Mesothelial cell of epicardium (in vitro differentiated cells): ENCODE measurements at places on chromosomes 16 and 17. TPM values are rescaled to one million over a fixed set of nuclear protein-coding genes. Genes with fewer than 3 reads are reported as not detected.
A peak's percentile ranks its signal among the peaks of the same experiment; 100 is the strongest.

DNA sequence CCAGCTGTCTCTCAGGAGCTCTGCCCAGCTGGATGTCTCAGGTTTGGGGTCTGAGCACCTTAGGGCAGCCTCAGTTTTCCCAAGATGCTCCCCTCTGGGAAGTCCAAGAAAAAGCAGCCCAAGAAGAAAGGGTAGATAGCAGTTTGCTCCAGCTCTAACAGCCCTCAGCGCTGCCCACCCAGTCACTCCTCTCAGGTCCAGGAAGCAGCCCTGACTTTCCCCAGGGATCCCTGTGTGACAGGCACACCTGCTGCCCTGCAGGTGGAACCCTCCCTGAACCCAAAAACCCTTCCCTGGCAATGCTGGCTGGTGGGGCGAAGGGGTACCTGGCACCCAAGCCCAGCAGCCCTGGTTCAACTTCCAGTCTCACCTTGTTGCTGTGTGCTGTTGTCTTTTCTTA is 48.1 kb downstream of the BEAN1 start:
- H3K36me3 ChIP-seq = no peaks in the 10 kb centered on the region
- H3K4me1 ChIP-seq = peaks cover 5% of the 10 kb centered on the region
- H3K27me3 ChIP-seq = peaks cover 7% of the 10 kb centered on the region
- DNase-seq = no peak
- no peak overlapping the region for H3K4me3 ChIP-seq
- H3K27ac ChIP-seq = no peak overlapping the region

- no peak overlapping the region for H3K4me3 ChIP-seq
- peaks cover 68% of the 10 kb centered on the region for H3K36me3 ChIP-seq
- DNase-seq = no peak
- H3K4me1 ChIP-seq = no peaks in the 10 kb centered on the region
- H3K27ac ChIP-seq = no peak overlapping the region
Observed at GRCh38 chr17:82820278-82821251, 19.3 kb downstream of the ZNF750 start.

DNA sequence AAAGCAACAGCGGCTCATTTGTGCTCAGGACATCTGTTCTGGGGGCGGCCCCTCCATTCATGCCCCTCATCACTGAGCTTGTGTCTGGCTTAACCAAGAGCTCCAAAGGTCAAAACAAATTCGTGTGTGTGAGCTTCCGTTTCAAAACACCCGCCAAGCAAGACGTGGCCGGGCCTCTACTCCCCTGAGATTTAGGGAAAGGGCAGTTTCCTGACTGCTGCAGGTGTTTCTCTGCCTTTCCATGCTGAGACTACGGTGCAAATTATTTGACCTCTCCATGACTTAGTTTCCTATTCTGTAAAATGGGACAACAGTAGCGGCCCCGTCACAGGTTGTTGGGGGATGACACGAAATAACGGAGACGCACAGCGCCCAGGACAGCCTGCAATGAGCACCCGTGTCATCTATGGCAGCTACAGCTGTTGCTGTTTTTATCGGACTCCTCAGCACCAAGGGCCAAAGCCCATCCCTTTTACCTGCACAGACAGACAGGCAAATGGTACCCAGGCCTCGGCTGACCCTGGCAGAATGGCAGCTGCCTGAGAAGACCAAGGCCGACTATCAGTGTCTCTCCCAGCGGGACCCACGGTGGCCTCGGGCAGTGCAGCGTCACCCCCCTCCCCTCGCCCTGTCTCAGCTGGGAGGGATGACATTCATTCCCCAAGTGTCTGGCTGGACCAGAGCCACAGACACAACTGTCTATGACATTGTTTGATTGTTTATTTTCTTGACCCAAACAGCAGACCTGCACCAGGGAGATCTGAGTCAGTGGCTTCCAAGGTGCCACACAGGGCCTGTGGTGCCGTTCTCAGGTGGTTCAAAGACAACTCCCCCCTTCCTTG is 50.7 kb upstream of the DOC2B start:
- H3K4me1 ChIP-seq = peaks cover 40% of the 10 kb centered on the region
- H3K27me3 ChIP-seq = no peaks in the 10 kb centered on the region
- no peak overlapping the region for H3K27ac ChIP-seq
- H3K4me3 ChIP-seq = no peak overlapping the region
- DNase-seq = no peak

DNA sequence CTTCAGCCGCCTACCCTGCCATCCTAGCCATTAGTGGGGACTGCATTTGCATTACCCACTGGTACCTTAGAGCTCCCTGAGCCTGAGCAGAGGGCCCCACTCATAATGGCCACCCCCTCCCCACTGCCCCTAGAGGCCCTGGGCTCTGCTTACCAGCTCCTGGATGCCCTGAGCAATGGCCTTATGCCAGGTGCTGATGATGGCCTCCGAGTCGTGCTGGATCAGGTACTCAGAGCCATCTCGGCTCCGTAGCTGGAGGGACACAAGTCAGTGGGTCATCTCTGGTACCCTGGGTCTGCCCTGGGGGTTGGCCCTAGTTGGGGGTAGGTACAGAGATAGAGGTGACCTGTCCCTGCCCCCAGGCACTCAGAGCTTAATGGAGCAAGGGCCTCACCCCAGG is 34.9 kb downstream of the ARHGAP27 start:
- H3K4me3 ChIP-seq = no peak overlapping the region
- H3K27me3 ChIP-seq = peaks cover 4% of the 10 kb centered on the region
- DNase-seq = no peak
- peaks cover 6% of the 10 kb centered on the region for H3K36me3 ChIP-seq
- H3K27ac ChIP-seq = no peak overlapping the region

DNA sequence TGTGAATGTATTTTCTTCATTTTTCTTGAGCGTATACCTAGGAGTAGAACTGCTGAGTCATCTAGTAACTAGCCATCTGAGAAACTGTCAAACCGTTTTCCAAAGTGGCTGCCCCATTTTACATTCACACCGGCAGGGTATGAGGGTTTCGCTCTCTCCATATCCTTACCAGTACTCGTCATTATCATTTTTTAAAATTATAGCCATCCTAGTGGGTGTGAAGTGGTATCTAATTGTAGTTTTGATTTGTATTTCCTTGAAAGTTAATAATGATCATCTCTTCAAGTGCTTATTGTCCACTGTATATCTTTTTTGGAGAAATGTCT is 6.0 kb downstream of the RNF157 start:
- H3K4me1 ChIP-seq = peaks cover 3% of the 10 kb centered on the region
- DNase-seq = no peak
- H3K27me3 ChIP-seq = peaks cover 38% of the 10 kb centered on the region

- H3K27ac ChIP-seq = no peak overlapping the region
- H3K36me3 ChIP-seq = no peaks in the 10 kb centered on the region
- H3K4me3 ChIP-seq = no peak overlapping the region
- no peak for DNase-seq
- H3K27me3 ChIP-seq = peaks cover 17% of the 10 kb centered on the region
Observed at GRCh38 chr16:1099189-1100083, 3.4 kb upstream of the C1QTNF8 start.

ZNF469 gene
- total RNA-seq = 26.8 to 28.7 TPM (median 27.9 TPM) in 3 replicates

NOTUM gene
- total RNA-seq = 5.9 to 8.2 TPM (median 6.5 TPM) in 3 replicates

ERN2 gene
- 0.16 to 0.32 TPM (median 0.31 TPM) in 3 replicates for total RNA-seq

ATP5PD gene
- 153 to 161 TPM (median 153 TPM) in 3 replicates for total RNA-seq

GRCh38 chr16:21625026-21625425 is 25.6 kb downstream of the METTL9 start:
- no peak for DNase-seq
- no peak overlapping the region for H3K27ac ChIP-seq
- peaks cover 52% of the 10 kb centered on the region for H3K36me3 ChIP-seq
- no peaks in the 10 kb centered on the region for H3K27me3 ChIP-seq
- H3K4me1 ChIP-seq = peaks cover 12% of the 10 kb centered on the region
- H3K4me3 ChIP-seq = no peak overlapping the region

NUP88 gene
- total RNA-seq = 61.7 to 67.6 TPM (median 66.3 TPM) in 3 replicates

RNF166 gene
- 20.9 to 22.9 TPM (median 21.4 TPM) in 3 replicates for total RNA-seq

DNA sequence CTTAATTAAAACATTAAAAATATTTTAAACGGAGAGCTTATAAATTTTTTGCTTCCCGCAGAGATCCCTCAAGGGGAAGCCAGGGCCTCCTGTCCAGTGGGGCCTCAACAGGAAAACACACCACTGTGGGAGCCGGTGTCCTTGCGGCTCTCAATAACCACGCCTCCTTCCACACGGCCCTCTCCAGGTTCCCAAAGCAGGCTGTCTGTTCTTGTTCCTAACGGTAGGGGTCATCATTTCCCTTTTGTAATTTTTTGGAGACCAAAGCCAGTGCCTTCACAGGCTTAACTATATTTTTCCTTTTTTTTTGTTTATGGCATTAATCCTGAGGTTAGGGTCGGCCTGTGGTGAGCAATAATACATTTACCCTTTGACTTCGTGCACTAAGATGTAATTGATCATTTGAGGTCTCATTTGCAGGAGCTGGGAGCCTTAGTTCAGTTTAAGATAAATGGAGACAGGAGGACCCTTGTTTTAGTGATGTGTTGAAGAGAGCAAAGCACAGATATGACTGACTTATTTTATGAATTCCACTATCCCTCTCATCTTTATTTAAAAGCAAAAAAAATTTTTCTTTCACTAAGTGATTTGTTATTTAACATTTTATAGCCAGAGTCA is 77.5 kb upstream of the N4BP1 start:
- H3K4me1 ChIP-seq = no peaks in the 10 kb centered on the region
- DNase-seq = peak; percentile 27
- H3K36me3 ChIP-seq = no peaks in the 10 kb centered on the region
- H3K4me3 ChIP-seq = no peak overlapping the region

DNA sequence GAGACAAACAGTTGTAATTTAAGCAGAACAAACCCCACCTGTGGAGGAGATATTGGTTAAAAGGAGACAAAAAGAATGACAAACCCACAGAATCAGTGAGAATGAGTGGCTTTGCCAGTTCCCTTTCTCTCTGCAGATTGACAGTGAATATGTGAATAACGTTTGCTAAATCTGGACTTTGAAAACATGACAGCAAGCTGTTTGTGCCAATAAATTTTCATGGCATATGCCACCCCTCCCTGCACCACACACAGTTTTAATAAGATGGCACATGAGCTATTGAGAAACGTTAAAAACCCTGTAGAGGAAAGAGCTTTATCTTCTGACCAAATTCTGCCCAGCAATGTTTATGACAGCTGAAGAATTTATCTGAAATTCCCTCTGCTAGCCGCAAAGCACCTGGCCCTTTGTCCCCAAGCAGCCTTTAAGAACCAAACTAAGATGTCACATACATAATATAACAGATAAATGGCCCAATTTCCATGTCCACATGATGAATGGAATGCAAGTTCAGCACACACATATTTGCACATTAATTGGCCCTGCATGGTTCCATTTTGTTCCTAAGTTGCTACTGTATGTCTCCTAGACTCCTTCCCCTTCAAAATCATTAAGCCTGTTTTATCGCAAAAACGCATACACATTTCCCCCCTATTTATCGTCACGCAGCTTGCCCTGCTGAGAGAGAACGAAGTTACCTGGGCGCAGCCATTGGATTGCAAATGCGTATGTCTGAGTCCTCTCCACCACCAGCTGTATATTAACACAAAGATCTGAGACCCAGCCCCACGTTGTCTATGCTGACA is 773.5 kb upstream of the EEF2KMT start:
- H3K36me3 ChIP-seq = no peaks in the 10 kb centered on the region
- no peak for DNase-seq
- H3K27me3 ChIP-seq = peaks cover 21% of the 10 kb centered on the region
- H3K4me1 ChIP-seq = no peaks in the 10 kb centered on the region
- no peak overlapping the region for H3K27ac ChIP-seq

- H3K4me3 ChIP-seq = no peak overlapping the region
- no peak for DNase-seq
- H3K27ac ChIP-seq = peak overlapping the region; percentile 69
- H3K27me3 ChIP-seq = no peaks in the 10 kb centered on the region
- H3K36me3 ChIP-seq = peaks cover 30% of the 10 kb centered on the region
Observed at GRCh38 chr17:63275318-63275970, 170.7 kb downstream of the CYB561 start.

CAPNS2 gene
- total RNA-seq = 2.2 to 2.8 TPM (median 2.5 TPM) in 3 replicates

SKAP1 gene
- 3.4 to 4.3 TPM (median 3.4 TPM) in 3 replicates for total RNA-seq

DNA sequence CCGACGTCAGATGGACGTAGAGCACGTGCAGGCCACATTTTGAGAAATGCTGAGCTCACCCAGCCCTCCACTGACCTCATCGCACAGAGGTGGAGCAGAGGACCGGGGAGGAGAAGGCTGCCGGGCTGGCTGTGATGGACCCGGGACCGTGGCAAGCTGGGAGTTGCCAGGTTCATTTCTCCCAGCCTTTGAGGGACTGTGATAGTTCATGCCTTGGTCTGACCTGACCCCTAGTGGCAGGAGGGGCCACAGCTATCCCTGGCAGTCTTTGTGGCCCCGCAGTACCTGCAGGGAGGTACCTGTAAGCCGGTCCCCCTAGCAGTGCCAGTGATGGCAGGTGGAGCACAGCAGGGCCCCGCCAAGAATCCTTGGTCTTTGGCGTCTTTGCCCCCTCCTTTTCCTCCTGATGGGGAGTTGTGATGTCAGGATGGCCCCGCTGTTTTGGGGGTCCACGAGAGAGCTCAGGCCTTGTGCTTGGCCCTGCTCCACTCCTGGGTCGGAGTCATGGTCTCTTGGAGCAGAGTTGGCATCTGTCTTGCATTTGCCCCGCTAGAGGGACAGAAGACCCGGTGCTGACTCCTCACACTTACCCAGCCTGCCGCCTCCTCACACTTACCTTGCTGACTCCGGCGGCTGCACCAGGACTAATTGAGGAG is 50.4 kb downstream of the OR1D5 start:
- no peak overlapping the region for H3K27ac ChIP-seq
- H3K4me3 ChIP-seq = no peak overlapping the region
- H3K4me1 ChIP-seq = no peaks in the 10 kb centered on the region
- peak; percentile 71 for DNase-seq

DNA sequence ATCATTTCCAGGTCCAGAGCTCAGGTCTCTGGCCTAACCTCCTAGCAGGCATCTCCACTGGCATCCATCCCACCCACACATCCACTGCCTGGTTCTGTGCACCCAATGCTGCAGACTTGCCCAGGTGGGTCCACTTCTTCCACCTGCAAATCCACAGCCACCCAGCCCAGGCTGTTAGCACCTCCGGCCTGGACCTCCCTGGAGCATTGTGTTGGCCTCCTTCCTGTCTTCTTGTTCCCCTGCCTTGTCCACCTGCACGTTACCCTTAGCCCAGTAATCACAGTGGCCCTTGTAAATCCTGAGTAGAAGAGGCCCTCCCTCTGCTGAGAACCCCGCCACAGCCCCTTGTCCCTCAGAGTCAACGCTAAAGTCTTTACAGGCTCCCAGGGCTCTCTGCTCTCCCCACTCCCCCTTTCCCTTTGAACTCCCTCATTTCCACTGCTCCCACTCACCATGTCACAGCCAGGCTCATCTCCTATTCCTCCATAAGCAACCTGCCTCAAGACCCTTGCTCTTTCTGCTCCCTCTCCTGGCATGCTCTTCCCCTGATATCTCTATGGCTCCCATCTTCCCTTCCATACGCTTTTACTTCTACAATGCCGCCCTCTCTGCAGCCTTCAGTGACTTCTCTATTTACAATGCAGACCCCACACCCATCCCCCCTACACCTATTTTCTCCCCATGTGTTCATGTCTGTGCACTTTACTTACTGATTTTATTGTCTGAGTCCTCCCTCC is 288.8 kb downstream of the FOXL1 start:
- no peak overlapping the region for H3K4me3 ChIP-seq
- no peak overlapping the region for H3K27ac ChIP-seq
- no peak for DNase-seq
- H3K4me1 ChIP-seq = peaks cover 26% of the 10 kb centered on the region
- no peaks in the 10 kb centered on the region for H3K36me3 ChIP-seq
